Activated CD4-positive, alpha-beta T cell treated with anti-CD3 and anti-CD28 coated beads, Interleukin-2, amount 10 ng/mL, durations not matched to agents 24 days and 14 days (primary cell): ENCODE measurements at places on chromosomes 16 and 17. TPM values are rescaled to one million over a fixed set of nuclear protein-coding genes. Genes with fewer than 3 reads are reported as not detected.

DNA sequence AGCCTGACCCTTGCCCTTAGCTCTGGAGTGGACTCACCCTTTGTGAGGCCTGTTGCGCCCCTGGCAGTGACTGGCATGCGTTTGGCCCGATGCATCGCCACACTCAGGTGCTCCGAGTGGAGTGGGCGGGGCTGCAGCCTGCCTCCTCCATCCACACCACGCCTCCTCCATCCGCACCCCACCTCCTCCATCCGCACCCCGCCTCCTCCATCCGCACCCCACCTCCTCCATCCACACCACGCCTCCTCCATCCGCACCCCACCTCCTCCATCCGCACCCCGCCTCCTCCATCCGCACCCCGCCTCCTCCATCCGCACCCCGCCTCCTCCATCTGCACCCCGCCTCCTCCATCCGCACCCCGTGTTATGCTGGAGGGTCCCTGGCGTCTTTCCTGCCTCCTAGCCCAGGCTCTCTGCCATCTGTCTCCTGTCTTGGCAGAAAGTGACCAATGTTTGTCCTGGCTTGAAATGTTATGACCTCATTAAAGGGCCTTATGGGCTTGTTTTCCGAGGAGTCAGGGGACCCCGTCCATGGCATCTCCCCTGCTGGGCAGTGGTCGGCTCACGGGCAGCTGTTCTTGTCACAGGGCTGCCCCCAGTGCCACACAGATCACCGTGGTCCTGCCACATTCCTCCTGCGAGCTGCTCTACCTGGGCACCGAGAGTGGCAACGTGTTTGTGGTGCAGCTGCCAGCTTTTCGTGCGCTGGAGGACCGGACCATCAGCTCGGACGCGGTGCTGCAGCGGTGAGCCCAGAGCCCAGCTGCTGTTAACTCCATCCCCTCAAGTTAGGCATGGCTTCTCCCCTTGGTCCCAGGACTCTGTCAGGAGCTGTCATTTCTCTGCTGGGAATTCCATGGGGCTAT, 28.7 kb upstream of the MYO15B start:
- H3K4me1 ChIP-seq: no peaks in the 10 kb centered on the region
- DNase-seq: no peak
- H3K27me3 ChIP-seq: no peaks in the 10 kb centered on the region

- no peak overlapping the region for H3K4me3 ChIP-seq
- H3K27me3 ChIP-seq: peaks cover 3% of the 10 kb centered on the region
- DNase-seq: no peak
- no peaks in the 10 kb centered on the region for H3K36me3 ChIP-seq
These were observed 50.3 kb downstream of the FOXL1 start for GRCh38 chr16:86628614-86629013.

Gene RHBDF1
- 0.26 and 0.76 TPM in 2 replicates for total RNA-seq

Gene KCNH4
- 1.6 and 2.3 TPM in 2 replicates for total RNA-seq

Gene KRT36
- not detected in 2 replicates for total RNA-seq

GRCh38 chr16:29819506-29819905, 756 bp upstream of the MVP start:
- H3K36me3 ChIP-seq: peaks cover 33% of the 10 kb centered on the region
- peak overlapping the region; percentile 99 for H3K4me3 ChIP-seq
- peak overlapping the region; percentile 91 for H3K27ac ChIP-seq
- peaks cover 57% of the 10 kb centered on the region for H3K4me1 ChIP-seq
- DNase-seq: no peak
- peaks cover 2% of the 10 kb centered on the region for H3K27me3 ChIP-seq

DNA sequence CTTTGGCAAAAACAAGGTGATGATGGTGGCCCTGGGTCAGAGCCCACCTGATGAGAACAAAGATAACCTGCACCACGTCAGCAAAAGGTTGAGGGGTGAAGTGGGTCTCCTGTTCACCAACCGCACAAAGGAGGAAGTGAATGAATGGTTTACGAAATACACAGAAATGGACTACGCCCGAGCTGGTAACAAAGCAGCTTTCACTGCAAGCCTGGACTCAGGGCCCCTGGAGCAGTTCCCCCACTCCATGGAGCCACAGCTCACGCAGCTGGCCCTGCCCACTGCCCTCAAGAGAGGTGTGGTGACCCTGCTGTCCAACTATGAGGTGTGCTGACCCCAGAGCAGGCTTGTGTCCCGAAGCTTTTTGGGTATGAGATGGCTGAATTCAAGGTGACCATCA, 29.7 kb upstream of the DLX4 start:
- no peak for DNase-seq
- no peak overlapping the region for H3K27ac ChIP-seq
- H3K4me3 ChIP-seq: no peak overlapping the region
- H3K36me3 ChIP-seq: no peaks in the 10 kb centered on the region
- H3K4me1 ChIP-seq: no peaks in the 10 kb centered on the region
- peaks cover 36% of the 10 kb centered on the region for H3K27me3 ChIP-seq

Gene HSPB9
- not detected in 2 replicates for total RNA-seq

GRCh38 chr17:79545251-79546005, 65.4 kb downstream of the RBFOX3 start:
- H3K36me3 ChIP-seq: no peaks in the 10 kb centered on the region
- H3K4me1 ChIP-seq: no peaks in the 10 kb centered on the region
- H3K27ac ChIP-seq: no peak overlapping the region
- no peaks in the 10 kb centered on the region for H3K27me3 ChIP-seq
- H3K4me3 ChIP-seq: no peak overlapping the region

DNA sequence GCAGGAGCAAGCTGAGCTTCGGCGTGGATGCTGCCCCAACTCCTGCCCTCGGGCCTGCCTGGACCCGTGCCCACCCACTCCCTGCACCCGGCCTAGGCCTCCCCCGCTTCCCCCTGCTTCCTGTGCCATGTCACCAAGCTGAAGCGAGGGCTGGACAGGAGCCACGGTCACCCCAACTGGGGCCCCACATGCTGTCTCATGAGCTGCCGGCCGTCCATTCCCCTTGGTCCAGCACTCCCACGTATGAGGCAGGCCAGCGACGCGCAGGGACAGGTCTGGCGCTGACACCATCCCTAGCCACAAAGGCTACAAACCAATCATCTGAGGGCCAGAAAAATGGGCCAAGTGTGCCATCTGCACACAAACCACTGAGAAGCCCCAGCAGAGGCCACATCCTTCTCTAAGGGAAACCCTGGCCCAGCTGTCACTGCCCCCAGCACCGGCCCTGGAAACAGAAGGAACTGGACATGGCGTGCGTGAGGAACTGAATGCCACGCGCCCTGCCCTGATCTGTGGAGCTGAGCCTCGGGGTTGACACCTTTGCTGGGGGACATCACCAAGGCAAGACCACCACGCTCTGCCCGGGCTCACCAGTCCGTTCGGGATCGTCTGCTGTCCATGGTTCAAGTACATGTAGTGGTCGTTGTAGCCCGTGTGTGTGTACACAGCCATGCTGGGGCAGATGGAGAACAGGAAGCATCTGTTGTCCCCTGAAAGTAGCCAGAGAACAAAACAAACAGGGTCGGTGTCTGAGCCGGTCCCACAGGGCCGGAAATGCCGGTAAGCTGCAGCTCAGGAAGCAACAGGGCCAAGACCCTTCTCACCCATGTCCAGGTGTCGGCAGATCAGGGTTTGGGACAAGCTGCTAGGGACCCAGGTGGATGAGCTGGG, 22.2 kb downstream of the MEAK7 start:
- H3K4me1 ChIP-seq: peaks cover 5% of the 10 kb centered on the region
- no peaks in the 10 kb centered on the region for H3K27me3 ChIP-seq
- H3K27ac ChIP-seq: no peak overlapping the region
- no peak for DNase-seq
- no peak overlapping the region for H3K4me3 ChIP-seq
- H3K36me3 ChIP-seq: peaks cover 35% of the 10 kb centered on the region

Gene E4F1
- total RNA-seq: 33.4 and 34.7 TPM in 2 replicates

GRCh38 chr17:16398270-16399267, 16.8 kb upstream of the TRPV2 start:
- no peak overlapping the region for H3K4me3 ChIP-seq
- peak; percentile 74 for DNase-seq
- no peak overlapping the region for H3K27ac ChIP-seq
